Esophagus (tissue), 2 donors: ENCODE measurements at places on chromosomes 16 and 17. TPM values are rescaled to one million over a fixed set of nuclear protein-coding genes. Genes with fewer than 3 reads are reported as not detected.

HSF4 gene
- 80.4 TPM for polyA plus RNA-seq

GPR142 gene
- polyA plus RNA-seq: not detected

RNF157 gene
- polyA plus RNA-seq: 0.44 TPM

KRT40 gene
- polyA plus RNA-seq: 0.18 TPM

HBA1 gene
- polyA plus RNA-seq: 0.55 TPM

NPLOC4 gene
- polyA plus RNA-seq: 30.6 TPM

SLC2A4 gene
- polyA plus RNA-seq: 5.4 TPM

SLC9A5 gene
- 0.11 TPM for polyA plus RNA-seq

TMEM98 gene
- 6.0 TPM for polyA plus RNA-seq
